CD8-positive, alpha-beta T cell (primary cell): ENCODE measurements at places on chromosomes 6 and 20. TPM values are rescaled to one million over a fixed set of nuclear protein-coding genes. Genes with fewer than 3 reads are reported as not detected.

DNA sequence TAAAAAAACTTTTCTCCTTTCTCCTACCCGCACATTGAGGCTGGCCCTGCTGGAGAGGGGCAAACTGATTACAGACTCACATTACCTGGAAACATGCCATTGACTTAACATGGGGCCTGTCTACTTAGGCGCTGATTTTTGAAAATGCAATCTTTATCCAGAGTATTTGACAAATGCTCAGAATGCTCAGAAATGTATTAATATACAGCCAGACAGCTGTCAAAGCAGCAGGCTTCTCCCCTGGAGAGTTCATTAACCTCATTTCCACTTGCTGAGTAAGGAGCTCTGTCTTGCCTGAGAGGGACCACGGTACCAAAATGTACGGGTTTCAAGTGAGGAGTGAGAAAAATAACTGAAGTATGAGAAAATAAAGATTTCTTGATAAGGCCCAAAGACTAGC is 95.7 kb downstream of the PAX1 start:
- no peak for DNase-seq

GRCh38 chr6:31701666-31702404 is 1.3 kb downstream of the ABHD16A start:
- no peak for DNase-seq

DNA sequence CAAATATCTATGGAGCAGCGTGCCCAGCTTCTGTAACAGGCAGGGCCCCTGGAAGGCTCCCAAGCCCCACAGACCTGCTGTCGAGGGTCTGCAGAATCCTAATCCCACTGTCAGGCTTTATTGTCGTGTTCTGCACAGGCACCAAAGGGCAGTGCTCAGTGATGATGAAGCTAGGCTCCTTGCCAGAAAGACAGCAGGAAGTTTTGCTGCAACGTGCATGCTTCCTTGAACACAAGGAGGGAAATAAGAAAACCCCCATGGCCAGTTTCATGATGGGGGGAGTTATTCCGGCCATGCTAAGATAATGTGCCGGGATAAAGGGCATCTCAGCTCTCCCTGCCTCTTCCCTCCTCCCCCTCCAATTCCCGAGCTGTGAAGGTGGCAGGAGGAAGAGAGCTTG is 109.4 kb upstream of the KCNG1 start:
- no peak for DNase-seq

- DNase-seq, result no peak
Measured at GRCh38 chr20:9147547-9148024, 78.7 kb downstream of the PLCB4 start.

DNA sequence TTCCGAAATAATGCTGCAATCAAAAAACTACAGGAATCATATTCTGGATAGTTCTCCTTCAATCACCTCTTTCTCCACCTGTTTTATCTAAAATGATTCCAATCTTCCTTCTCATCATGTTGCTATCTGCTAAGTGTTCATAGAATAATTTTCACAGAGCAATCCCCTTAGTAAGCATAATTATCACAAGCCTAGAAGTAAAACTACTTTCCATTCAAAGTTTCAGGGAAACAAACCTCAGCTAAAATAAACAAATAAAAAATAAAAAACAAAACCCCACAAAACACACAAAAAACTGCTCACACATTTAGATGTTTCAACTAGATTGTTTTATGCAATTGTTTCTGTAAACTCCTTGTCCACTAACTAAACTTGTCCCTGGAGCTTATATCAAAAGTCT is 291.2 kb downstream of the PHACTR1 start:
- DNase-seq, result no peak

- no peak for DNase-seq
Measured at GRCh38 chr6:142013287-142013686, 119.4 kb upstream of the GJE1 start.

DNA sequence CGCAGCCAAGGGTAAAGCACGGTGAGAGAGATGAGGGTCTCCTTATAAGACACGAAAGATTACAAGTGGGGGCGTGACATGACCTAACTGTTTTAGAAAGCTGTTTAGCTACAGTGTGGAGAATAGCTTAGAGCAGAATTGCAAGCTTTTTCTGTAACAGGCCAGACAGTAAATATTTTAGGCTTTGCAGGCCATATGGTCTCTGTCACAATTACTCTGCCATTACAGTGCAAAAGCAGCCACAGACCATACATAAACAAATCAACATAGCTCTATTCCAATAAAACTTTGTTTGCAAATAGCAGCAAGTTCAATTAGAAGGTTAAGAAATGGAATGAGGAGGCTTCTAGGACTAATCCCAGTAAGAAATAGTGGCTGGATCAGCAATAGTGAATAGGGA is 16.8 kb downstream of the PGM3 start:
- no peak for DNase-seq

DNA sequence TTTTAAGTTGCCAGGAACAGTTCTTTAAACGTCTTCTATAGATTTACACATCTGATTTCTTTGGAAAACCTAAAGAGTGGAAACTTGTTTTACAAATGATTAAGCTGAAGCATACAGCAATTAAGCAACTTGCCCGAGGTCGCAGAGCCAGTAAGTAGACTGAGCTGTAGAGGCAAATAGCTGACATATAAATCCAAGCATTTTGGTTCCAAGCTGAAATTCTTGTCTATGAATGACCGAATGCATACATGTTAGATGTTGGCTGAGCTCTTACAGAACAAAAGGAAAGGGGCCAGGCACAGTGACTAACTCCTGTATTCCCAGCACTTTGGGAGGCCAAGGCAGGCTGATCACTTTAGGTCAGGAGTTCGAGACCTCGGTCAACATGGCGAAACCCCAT is 101.8 kb upstream of the SGK1 start:
- DNase-seq, result no peak

GRCh38 chr6:98843271-98844243 is 9.2 kb downstream of the POU3F2 start:
- no peak for DNase-seq

DNA sequence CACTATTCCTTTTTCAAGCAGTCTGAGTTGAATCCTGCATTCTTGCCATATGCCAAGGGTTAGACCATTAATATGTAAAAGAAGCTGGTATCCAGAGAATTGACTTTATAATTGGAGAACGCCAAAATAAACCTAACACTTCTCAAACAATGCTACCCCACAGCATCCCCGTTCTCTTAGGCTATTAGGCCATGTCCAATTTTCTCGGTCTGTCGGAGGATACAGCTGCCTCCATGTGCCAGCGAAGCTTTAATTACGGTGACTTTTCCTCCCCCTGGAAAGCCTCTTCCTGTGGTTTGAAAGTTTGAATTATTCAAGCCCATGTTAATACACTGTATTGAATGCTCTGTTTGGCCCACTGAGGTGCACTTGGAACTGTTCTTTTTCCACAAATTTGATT is 60.5 kb downstream of the HS3ST5 start:
- no peak for DNase-seq

- DNase-seq, result no peak
Measured at GRCh38 chr6:2460216-2460745, 214.9 kb upstream of the GMDS start.

DNA sequence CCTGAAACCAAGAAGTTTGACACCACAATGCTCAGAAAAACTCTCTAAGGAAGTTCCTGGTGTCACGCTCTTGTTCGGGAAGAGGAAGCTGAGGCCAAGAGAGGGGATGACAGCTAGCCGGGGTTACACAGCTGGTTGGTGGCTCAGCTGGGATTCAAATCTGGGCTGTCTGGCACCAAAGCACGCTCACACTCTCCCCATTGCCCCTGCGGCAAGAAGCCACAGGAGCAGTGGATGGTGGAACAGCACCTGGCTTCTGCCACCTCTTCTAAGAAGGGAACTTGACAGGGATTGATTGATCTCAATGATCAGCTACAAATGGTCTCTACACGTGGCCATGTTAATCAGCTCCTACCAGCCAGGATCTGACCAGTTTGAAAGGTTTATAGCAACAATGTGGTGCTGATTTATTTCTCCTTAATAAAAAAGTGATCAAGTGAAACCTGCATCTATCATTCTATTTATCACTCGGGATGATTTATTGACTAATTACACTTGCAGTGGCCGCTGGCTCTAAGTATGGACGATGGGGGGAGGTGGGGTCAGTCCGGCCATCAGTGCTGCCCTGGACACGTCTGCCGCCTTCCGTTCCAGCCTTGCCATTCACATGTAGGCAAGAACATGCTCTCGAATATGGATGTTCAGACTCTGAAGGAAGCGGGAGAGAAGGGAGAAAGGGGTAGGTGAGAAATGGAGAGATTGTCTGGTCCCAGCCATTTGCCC is 71.9 kb upstream of the TOP1 start:
- no peak for DNase-seq

DNA sequence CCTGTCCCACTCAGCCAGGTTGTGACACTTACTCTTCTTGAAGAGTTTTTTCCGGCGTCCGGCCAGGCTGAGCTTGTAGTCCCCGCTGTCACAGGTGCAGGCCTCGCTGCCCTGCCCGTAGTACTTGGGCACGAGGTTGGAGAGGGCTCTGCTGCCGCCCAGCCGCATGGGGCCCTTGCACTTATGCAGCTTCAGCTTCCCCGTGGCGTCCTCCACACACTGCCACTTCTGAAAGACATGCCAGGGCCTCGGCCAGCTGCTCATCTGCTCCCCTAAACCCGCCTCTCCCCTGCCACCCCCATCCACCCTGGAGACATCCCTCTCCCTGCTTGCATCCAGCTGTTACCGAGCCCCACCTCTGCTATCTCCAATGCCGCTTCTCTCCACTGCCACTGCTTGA is 113.1 kb downstream of the SULF2 start:
- no peak for DNase-seq

DNA sequence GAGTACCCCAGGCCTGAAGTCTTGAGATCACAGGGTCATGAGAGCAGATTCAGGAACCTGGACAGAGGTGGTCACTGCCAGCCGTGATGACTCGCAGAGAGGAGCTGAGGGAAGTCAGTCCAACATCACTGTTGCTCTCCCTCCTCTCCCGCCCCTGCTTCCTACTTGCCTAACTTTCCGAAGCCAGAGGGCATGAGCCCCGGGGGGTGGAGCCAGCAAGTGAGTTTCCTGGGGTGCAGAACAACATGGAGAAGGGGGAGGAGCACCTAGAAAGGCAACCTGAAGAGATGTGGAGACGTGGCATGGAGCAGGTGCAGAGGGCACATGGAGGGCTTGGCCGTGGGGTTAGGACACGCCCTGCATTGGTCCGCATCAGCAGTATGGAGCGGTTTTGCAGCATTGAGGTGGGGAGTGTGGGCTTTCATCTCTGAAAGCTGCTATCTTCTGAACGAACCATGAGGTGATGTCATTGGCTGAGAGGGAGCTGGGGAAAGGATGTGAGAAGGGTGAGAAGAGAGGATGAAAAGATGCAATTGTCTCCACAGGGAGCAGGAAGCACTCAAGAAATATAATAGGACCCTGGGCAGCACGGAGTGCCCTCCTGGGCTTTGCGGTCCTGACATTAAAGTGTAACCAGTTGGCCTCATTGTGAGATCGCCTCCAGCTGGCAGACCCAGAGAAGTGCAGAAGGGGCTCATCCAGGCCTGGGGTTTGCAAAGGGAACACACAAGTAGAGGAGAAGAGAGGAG is 25.0 kb downstream of the GDAP1L1 start:
- DNase-seq, result no peak

EYS gene
- not detected for total RNA-seq

CDH4 gene
- total RNA-seq, result 0.31 TPM

NEURL2 gene
- 1.6 TPM for total RNA-seq

C6orf163 gene
- total RNA-seq, result 0.71 TPM

ANGPT4 gene
- total RNA-seq, result not detected
